ENCODE measurements at places on chromosomes 11 and 22.

DNA sequence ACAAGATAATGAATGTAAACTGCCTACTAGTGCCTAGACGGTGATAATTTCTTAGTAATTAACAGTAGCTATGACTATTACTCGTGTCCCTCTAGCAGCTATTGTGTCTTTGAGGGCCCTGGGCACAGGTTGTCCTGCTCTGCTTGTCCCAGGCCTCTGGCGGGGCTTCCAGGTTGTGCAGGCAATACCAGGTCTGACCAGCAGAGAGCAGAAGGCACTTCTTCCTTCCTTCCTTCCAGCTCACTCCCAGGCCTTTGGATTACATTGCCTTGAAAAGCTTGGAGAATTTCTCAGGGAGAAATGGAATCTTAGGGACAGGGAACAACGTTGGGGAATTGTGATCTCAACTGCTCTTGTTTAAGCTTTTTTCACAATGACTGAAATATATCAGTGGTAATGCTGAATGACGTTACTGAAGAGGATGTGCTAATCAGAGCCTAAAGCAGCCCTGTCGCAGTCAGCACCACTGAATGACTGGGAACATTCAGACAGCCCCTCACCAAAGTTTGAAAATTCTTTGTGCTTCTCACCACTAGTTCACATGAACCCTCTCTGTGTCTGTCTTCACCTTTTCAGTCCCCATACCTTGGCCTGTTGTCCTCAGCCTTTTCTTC, 8.4 kb upstream of the CCKBR start:
- peak; percentile 15 for DNase-seq

- no peak for DNase-seq
Measured at GRCh38 chr22:41070665-41071331, 21.6 kb upstream of the EP300 start.

DNA sequence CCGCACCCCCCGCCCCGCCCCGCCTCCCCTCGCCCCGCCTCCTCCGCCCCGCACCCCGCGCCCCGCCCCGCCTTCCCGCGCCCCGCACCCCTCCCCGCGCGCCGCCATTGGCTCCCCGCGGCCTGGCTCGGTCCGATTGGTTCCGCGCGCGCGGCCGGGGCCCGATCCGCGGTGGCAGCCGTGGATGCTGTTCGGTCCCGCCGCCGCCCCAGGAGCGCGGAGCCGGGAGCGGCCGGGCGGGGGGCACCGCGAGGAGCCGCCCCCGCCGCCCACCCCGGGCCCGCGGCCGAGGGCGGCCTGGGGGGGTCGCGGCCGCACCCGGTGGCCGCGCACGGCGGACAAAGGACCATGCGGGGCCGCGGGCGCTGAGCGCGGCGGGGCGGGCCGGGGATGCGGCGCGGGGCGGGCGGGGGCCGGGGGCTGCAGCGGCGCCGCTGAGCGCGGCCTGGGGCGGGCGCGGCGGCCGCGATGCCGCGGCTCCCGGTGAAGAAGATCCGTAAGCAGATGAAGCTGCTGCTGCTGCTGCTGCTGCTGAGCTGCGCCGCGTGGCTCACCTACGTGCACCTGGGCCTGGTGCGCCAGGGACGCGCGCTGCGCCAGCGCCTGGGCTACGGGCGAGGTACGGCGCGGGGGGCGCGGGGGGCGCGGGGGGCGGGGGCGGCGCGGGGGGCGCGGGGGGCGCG, at the start of gene B4GALNT4:
Gene B4GALNT4 (plus strand): TSS at position 164 of the 683 bp plus-strand sequence. CDS start 305 bp downstream, at position 469.
- DNase-seq = no peak

GRCh38 chr22:29265305-29265704, 2.5 kb downstream of the RHBDD3 start:
- no peak for DNase-seq

GRCh38 chr11:36631774-36632173, 33.7 kb upstream of the RAG2 start:
- no peak for DNase-seq

DNA sequence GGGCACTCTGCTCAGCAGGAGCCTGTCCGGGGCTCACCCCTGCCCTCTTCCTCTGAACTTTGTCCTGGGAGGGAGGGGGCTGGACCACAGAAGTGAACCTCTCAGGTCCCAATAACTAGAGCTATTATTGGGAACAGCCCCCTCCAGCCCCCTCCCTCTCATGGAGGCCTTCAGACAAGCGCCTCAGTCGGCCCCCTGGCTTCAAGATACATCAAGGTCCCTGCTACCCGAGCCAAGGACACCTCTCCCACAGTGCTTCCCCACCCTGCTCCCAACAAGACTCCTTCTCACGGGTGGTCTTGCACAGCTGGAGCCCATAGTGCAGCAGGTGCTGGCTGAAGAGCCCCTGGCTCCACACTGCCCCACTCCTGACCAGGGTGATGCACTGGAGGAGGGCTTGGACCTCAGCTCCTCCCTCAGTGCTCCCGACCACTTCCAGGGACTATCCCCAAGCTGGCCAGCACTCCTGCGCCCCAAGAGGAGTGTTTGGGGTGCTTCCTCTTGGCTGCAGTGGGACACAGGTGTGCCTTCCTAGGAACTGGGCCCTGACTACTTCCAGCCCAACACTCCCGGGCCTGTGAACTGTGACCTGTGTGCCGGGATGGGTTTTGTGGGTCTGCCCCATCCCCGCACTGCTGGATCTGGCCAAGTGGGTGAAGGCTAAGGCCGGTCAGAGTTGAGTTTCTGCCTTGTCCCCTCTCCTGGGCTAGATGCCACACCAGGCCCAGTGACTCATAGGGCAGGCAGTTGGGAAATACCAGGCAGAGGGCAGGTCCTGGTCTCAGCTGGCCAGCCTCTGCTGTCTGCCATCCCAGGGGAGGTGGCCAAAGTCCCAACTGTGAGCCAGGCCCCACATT, 2.2 kb downstream of the PNPLA2 start:
- no peak for DNase-seq

DNA sequence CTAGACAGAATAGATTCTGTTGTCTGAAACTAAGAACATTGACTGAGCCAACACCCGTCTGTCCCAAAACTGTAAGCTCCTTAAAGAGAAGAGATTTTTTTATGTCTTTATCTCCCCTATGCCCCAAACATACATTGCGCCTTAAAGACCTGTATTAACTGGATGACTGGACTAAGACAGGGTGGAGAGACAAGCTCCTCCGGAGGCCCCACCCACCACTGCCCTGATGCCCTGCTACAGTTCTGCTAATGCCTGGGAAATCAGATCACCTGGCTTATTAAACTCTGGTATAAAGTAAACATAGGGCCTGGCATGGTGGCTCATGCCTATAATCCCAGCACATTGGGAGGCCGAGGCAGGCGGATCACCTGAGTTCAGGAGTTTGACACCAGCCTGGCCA, 203.7 kb downstream of the TENM4 start:
- DNase-seq = no peak

DNA sequence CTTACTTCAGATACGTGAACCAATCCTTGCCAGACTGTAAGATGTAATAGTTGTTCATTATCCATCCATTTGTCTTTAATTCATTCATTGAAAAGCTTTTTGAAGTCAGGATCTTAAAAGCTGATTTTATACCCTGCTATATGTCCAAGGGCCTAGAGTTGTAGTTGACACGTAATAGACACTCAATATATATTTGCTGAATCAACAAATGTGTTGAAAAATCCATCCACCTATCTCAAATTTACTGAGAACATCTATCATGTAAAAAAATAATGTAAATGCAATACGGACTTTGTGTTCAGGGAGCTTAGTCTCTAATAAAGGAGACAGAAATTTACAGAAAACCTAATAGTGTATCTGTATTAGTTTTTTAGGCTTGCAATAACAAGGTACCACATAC, 521.0 kb downstream of the METTL15 start:
- DNase-seq = no peak

GRCh38 chr11:46541593-46542371, 52.0 kb downstream of the AMBRA1 start:
- no peak for DNase-seq

GRCh38 chr11:45252134-45252856, 33.8 kb downstream of the SYT13 start:
- DNase-seq = no peak

GRCh38 chr22:19568337-19569275, 44.4 kb upstream of the CLDN5 start:
- no peak for DNase-seq

DNA sequence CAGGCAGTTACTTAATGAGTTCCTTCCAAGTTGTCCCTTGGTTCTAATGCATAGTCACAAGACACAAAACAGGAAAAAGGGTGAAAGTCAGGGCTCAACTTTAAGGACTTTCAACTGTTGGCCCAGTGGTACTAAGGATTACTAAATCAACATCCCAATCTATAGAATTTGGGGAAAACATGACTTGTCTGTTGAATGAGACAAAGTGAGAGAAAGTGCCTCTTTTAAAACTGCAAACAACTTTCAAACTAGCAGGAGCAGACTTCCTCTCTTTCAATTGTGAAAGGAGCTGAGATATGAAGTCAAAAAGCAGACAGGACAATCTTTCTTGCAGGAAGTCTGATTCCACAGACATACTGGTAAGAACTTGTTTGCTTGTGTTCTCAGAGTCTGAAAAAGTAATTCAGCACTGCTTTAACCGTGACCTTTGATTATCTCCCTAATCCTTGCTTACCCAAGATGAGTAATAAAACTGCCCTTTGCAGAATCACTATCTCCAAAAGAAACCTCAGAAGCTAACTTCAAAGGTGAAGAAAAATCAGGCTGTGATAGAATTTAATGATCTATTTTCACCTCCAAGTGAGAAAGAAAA, 960.7 kb upstream of the RAG2 start:
- no peak for DNase-seq

GRCh38 chr22:19173047-19174035, 5.2 kb downstream of the SLC25A1 start:
- DNase-seq = no peak

DNA sequence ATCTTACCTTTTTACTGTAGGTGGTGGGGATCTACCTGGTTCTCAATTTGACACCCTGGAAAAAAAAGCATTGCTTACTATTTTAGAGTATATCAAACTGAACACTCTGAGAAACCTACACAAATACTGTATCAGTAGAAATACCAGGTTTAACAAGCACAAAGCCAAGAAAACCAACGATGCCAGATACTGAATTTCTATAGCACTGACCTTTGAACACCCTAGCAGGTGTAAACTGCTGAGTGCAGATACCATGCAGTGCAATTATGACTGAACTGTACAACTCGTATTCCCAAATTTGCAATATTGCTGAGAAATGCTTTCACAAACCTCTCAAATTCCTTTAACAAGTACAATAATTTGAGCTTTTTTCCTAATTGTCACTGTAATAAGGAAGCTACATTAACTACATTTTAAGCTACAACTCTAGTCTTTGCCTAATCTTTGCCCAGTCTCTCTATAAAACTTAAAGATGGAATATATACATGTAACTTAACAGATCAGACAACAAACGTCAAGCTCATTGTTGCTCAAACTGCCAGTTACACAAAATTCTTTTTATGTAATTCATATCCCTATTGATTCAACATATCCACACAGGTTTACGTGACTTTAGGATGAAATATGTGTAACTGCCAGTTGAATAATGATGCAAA, 8.9 kb downstream of the TAF1D start:
- DNase-seq = no peak

- no peak for DNase-seq
Measured at GRCh38 chr11:1499261-1499890, 12.8 kb upstream of the MOB2 start.

DNA sequence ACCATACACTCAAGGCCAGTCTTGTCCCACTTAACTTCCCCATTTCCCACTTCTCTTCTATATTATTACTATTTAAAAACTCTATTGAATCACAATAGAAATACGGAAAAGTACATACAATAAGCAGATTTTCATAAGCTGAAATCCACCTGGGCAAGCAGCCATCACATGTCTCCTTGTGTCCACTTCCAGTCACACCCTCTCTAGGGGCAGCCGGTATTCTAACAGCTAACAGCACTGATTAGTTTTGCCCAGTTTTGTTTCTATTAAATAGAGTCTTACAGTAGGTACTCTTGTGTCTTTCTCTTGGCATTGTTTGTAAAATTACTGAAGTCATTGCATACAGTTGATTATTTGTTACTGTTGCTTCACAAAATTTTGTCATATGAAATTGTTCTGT, 37.8 kb downstream of the PPP6R3 start:
- no peak for DNase-seq

- no peak for DNase-seq
Measured at GRCh38 chr22:21646608-21647590, 4.8 kb downstream of the SDF2L1 start.

DNA sequence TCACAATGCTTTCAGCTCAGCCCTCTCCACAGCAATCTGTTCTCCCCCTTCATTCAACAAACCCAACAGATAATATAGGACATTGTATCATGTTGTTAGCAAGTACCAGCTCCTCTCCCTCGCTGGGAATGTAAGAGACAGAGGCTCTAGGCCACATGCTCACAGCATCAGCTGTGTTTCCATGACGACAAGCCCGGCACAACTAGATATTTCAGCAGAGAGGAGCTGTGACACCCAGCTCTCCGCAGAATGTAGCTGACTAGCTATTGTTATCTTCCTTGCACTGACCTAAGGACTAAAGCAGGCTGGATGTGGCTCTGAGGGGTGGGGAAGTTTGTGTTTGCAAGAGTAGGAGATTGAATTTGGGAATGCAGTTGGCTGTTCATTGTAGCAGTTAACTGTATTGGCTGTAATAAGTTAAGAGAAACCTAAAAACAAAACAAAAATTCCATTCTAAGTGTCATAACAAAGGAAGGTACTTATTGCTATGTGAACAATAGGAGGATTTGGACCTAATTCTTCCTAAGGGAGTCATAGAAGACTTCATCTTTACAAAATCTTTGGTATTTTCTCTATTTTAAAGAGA, 28.0 kb upstream of the RRAS2 start:
- DNase-seq = no peak

DNA sequence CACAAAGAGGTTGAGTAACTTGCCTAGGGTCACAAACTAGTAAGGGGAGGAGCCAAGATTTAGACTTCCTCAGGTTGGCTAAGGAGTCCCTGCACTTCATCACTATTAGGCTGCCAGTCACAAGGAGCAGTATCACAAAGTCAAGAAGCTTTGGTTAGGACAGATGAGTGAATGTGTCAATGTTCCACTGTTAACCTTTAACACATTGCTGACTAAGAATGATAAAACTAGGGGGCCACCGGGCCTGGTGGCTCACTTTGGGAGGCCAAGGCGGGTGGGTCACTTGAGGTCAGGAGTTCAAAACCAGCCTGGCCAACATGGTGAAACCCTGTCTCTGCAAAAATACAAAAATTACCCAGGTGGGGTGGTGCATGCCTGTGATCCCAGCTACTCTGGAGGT, 32.0 kb downstream of the TMEM123 start:
- DNase-seq = no peak

GRCh38 chr11:8025123-8025522, 38.0 kb downstream of the EIF3F start:
- no peak for DNase-seq

Measured in NCI-H510A (cell line).